ENCODE measurements at places on chromosomes 7 and 10.

- H3K27me3 ChIP-seq: no peaks in the 10 kb centered on the region
- no peak overlapping the region for H3K4me3 ChIP-seq
- no peak overlapping the region for H3K27ac ChIP-seq
- H3K36me3 ChIP-seq: no peaks in the 10 kb centered on the region
Measured at GRCh38 chr7:8638076-8638475, 204.7 kb downstream of the NXPH1 start.

DNA sequence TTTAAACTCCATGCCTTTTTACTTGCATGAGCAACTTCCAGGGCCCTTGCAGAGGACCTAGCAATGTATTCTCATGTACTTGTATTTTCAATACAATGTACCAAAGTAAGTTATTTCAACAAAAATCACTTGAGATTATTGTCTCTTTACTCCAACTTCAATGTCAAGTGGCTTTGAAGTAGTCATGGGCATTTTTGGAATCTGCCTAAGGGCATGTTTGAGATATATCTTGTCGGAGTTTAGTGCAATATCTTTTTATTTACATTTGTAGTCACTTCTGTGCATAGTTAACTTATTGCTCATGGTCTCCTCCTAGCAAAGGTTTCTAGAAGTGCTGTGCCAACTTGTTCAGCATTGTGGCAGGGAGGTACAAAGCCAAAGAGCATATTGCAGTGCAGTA lies 508.7 kb upstream of the SEMA3D start:
- no peak overlapping the region for H3K27ac ChIP-seq
- no peaks in the 10 kb centered on the region for H3K36me3 ChIP-seq
- H3K4me3 ChIP-seq: no peak overlapping the region
- DNase-seq: no peak
- H3K4me1 ChIP-seq: no peaks in the 10 kb centered on the region
- H3K27me3 ChIP-seq: no peaks in the 10 kb centered on the region

GRCh38 chr10:93357680-93358079 lies 124.5 kb downstream of the MYOF start:
- H3K27ac ChIP-seq: no peak overlapping the region
- H3K4me1 ChIP-seq: no peaks in the 10 kb centered on the region
- H3K4me3 ChIP-seq: no peak overlapping the region
- no peaks in the 10 kb centered on the region for H3K36me3 ChIP-seq

GRCh38 chr10:82757901-82758300 lies 882.9 kb downstream of the NRG3 start:
- no peaks in the 10 kb centered on the region for H3K36me3 ChIP-seq
- no peaks in the 10 kb centered on the region for H3K4me1 ChIP-seq
- H3K4me3 ChIP-seq: no peak overlapping the region
- no peak for DNase-seq
- H3K27ac ChIP-seq: no peak overlapping the region

GRCh38 chr7:144866189-144866588 lies 30.3 kb upstream of the TPK1 start:
- no peak overlapping the region for H3K27ac ChIP-seq
- no peaks in the 10 kb centered on the region for H3K27me3 ChIP-seq
- H3K4me1 ChIP-seq: no peaks in the 10 kb centered on the region

DNA sequence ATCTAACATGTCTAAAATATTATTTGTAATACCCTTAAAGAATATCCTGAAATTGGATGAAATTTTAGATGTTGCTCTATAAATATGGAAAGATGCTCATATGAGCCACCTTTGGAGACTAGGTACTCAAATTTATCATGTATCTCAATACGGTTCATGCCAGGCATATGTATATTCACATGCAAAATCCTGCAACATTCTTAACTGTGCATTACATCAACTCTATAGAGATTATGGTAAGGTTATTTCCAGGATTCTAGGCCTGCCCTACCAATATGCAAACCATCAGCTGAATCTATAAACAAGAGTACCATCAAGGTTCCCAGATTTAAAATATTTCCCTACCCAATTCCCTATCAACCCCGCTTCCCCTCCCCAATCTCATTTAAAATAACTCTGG lies 27.5 kb downstream of the OSBPL3 start:
- no peak overlapping the region for H3K27ac ChIP-seq
- H3K4me3 ChIP-seq: no peak overlapping the region
- DNase-seq: no peak
- no peaks in the 10 kb centered on the region for H3K36me3 ChIP-seq
- no peaks in the 10 kb centered on the region for H3K27me3 ChIP-seq
- no peaks in the 10 kb centered on the region for H3K4me1 ChIP-seq

DNA sequence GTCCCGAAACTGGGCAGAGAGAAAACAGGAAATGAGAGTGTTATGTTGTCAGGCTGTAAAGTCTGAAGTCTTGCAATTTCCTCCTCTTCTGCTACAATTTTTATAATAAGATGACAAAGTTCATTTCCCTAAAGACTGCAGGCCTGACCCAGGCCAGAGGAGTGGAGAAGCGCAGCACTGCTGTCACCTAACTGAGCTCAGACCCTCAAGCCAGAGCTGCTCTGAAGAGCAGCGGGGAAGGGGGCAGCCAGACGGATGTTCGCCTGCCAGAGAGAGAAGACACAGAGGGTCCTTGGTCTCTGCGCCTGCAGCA lies 12.6 kb upstream of the AOAH start:
- no peaks in the 10 kb centered on the region for H3K36me3 ChIP-seq
- no peaks in the 10 kb centered on the region for H3K27me3 ChIP-seq
- H3K4me1 ChIP-seq: peaks cover 8% of the 10 kb centered on the region
- H3K4me3 ChIP-seq: no peak overlapping the region
- DNase-seq: no peak

GRCh38 chr7:120417244-120417979 lies 144.4 kb downstream of the KCND2 start:
- no peaks in the 10 kb centered on the region for H3K36me3 ChIP-seq
- DNase-seq: no peak
- no peak overlapping the region for H3K27ac ChIP-seq
- no peaks in the 10 kb centered on the region for H3K4me1 ChIP-seq
- no peaks in the 10 kb centered on the region for H3K27me3 ChIP-seq
- no peak overlapping the region for H3K4me3 ChIP-seq

GRCh38 chr10:125849448-125849847 lies 26.1 kb downstream of the BCCIP start:
- H3K4me1 ChIP-seq: no peaks in the 10 kb centered on the region
- DNase-seq: no peak
- H3K27me3 ChIP-seq: no peaks in the 10 kb centered on the region
- H3K4me3 ChIP-seq: no peak overlapping the region

DNA sequence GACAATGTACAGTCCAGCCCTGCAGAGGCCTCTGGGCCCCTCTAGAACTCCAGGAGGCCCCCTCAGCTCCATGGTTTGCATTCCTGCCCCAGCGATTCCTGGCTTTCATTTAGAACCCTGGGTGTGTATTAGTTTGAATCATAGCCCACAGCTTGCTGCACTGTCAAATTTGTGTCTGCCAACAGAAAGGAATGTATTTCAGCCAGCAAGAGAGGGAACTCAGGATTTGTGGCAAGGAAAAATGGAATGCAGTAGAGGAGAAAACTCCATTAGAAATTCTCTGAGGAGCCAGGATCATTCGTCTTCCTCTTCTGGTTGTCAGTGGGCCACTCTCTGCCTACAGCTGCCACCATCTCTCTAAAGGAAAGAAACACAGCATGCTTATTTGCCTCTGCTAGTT lies 27.9 kb upstream of the WDR11 start:
- DNase-seq: no peak
- H3K4me1 ChIP-seq: no peaks in the 10 kb centered on the region
- no peak overlapping the region for H3K27ac ChIP-seq
- no peaks in the 10 kb centered on the region for H3K27me3 ChIP-seq

GRCh38 chr10:91596825-91597196 lies 36.1 kb downstream of the PPP1R3C start:
- H3K4me3 ChIP-seq: no peak overlapping the region
- no peaks in the 10 kb centered on the region for H3K27me3 ChIP-seq
- DNase-seq: no peak
- H3K27ac ChIP-seq: no peak overlapping the region
- H3K36me3 ChIP-seq: no peaks in the 10 kb centered on the region
- no peaks in the 10 kb centered on the region for H3K4me1 ChIP-seq

- no peak overlapping the region for H3K27ac ChIP-seq
- no peak for DNase-seq
- H3K36me3 ChIP-seq: no peaks in the 10 kb centered on the region
Measured at GRCh38 chr10:48657416-48657815, 27.3 kb upstream of the WDFY4 start.

- no peak for DNase-seq
- no peaks in the 10 kb centered on the region for H3K36me3 ChIP-seq
- no peak overlapping the region for H3K27ac ChIP-seq
- H3K4me1 ChIP-seq: no peaks in the 10 kb centered on the region
- H3K4me3 ChIP-seq: no peak overlapping the region
- no peaks in the 10 kb centered on the region for H3K27me3 ChIP-seq
Measured at GRCh38 chr10:95741807-95742467, 14.0 kb upstream of the ENTPD1 start.

- H3K36me3 ChIP-seq: no peaks in the 10 kb centered on the region
- H3K27me3 ChIP-seq: no peaks in the 10 kb centered on the region
Measured at GRCh38 chr10:93493162-93493561, 3.2 kb upstream of the CEP55 start.

DNA sequence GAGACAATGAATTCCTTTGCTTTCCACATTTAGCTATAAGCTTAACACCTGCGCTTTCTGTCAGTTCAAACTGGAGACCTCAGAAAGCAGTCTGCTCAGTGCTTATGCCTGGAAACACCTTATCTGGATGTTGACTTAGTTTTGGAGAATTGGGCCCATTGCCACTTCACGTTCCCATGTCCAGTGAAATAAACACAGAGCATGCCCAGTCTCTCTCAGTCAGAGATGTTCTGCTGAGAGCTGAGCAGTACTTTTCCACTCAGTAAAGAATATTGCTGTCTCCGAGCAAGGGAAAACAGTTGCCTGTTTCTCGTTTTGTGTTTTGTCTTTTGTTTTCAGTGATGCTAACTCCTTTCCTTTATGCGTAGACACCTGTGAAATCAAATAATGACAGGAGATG lies 83.2 kb upstream of the PRR15 start:
- H3K27ac ChIP-seq: no peak overlapping the region
- DNase-seq: no peak
- H3K27me3 ChIP-seq: no peaks in the 10 kb centered on the region

- H3K27me3 ChIP-seq: peaks cover 89% of the 10 kb centered on the region
- no peak overlapping the region for H3K27ac ChIP-seq
- DNase-seq: no peak
Measured at GRCh38 chr7:27153526-27153925, 1.1 kb upstream of the HOXA3 start.

DNA sequence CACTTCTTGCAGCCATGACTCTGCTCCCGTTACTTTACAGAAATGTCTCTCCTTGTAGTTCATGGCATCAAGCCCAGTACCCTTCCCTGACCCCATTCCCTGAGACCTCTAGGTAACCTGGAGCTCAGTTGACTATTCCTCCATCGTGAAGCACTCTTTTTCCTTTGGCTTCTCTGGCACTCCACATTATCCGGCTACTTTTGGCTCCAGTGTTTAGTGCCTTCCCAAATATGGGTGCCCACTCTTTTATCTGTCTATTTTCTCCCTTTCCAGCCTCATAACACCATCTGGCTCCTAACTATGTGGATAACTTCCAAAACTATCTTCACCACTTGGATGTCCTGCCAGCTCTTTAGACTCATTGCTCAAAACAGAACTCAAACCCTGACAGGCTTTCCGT lies 744.7 kb upstream of the GALNT17 start:
- H3K27me3 ChIP-seq: no peaks in the 10 kb centered on the region
- H3K4me1 ChIP-seq: no peaks in the 10 kb centered on the region
- no peak for DNase-seq
- no peak overlapping the region for H3K27ac ChIP-seq
- no peak overlapping the region for H3K4me3 ChIP-seq

DNA sequence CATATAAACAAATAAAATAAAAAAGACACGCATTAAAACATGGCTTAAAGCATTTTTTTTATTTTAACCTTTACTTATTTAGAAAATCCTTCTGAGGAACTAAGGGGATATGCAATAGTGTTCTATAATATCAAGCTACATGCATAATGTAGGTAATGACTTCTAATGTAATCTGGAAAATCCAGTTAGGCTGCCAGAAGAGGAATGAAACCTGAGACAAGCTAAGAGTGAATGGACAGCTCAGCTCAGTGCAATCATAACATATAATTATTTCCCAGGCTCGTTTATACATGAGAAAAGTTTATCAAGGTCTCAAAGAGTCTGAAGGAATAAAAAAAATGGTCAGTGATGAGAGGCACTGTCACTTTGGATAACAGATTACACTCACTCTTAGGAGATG lies 649.0 kb upstream of the PCDH15 start:
- no peaks in the 10 kb centered on the region for H3K27me3 ChIP-seq
- H3K4me3 ChIP-seq: no peak overlapping the region
- H3K27ac ChIP-seq: no peak overlapping the region
- H3K36me3 ChIP-seq: no peaks in the 10 kb centered on the region

DNA sequence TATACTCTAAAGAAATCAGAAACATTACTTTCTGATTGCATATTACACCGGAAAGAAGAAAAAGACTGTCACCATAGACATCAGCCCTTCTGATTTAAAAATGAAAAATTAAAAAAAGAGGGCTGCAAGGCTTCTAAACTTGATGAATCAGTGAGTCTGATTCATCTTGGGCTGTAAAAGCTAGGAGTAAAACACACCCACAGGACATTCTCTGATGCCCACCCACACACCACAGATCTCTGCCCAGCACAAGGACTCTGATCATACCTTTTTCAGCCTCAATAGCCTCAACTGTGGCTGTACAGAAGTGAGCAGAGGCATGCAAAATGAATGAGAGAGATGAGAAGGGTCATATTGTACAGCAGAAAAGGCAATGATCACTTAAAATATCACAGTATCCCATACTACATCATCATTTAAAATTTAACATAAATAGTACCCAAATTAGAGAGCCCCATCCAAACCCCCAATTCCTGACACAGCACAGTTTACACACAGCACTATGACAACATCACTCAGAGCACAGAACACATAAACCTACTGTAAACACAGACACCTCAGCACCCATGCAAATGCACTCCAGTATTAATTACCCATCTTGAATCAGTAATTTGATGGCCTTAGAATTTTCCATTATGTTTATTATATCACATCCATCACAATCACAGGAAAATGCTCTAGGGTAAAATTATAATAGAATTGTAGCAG lies 6.4 kb upstream of the MSS51 start:
- no peaks in the 10 kb centered on the region for H3K4me1 ChIP-seq
- no peak for DNase-seq
- H3K36me3 ChIP-seq: peaks cover 32% of the 10 kb centered on the region

DNA sequence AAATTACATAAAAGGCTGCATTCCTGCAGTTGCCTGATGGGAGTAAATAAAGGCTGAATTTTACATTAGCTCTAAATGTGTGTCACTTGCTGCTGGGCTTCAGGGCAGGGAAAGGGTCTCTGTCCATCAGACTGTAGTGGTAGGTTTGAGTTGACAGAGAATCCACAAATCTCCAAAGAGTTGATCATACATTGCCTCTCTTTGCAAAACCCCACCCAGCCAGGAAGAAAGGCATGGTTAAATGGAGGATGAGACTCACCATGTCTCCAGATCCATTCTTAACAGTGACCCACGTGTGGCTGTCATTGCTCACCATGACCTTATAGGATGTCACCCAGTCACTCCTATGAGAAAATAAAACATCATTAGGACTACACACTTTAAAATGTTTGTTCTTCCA lies 92.8 kb downstream of the CPXM2 start:
- H3K27ac ChIP-seq: no peak overlapping the region
- no peaks in the 10 kb centered on the region for H3K27me3 ChIP-seq
- no peaks in the 10 kb centered on the region for H3K36me3 ChIP-seq
- H3K4me1 ChIP-seq: no peaks in the 10 kb centered on the region
- DNase-seq: no peak
- no peak overlapping the region for H3K4me3 ChIP-seq

GRCh38 chr10:48365668-48366067 lies 59.2 kb downstream of the MAPK8 start:
- no peak for DNase-seq
- H3K4me1 ChIP-seq: no peaks in the 10 kb centered on the region
- H3K27me3 ChIP-seq: no peaks in the 10 kb centered on the region
- no peaks in the 10 kb centered on the region for H3K36me3 ChIP-seq

Data from effector memory CD4-positive, alpha-beta T cell (primary cell).